Dermis blood vessel endothelial cell (primary cell): ENCODE measurements at places on chromosomes 13 and 19. TPM values are rescaled to one million over a fixed set of nuclear protein-coding genes. Genes with fewer than 3 reads are reported as not detected.
A peak's percentile ranks its signal among the peaks of the same experiment; 100 is the strongest.

SLC17A7 gene
- 0.17 and 0.42 TPM in 2 replicates for total RNA-seq

DNA sequence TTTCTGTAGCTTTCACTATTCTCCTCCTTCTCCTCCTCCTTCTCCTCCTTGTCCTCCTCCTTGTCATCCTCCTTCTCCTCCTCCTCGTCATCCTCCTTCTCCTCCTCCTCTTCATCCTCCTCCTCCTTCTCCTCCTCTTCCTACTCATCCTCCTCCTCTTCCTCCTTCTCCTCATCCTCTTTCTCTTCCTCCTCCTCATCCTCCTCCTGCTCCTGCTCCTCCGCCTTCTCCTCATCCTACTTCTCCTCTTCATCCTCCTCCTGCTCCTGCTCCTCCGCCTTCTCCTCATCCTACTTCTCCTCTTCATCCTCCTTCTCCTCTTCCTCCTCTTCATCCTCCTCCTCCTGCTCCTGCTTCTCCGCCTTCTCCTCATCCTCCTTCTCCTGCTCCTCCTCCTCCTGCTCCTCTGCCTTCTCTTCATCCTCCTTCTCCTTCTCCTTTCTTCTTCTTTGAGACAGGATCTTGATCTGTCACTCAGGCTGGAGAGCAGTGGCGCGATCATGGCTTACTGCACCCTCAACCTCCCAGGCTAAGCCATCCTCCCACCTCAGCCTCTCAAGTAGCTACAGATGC is 36.3 kb downstream of the TRPM4 start:
- no peak for DNase-seq

GSX1 gene
- total RNA-seq = not detected in 2 replicates

TSHZ3 gene
- total RNA-seq = 0.88 and 3.2 TPM in 2 replicates

AMER2 gene
- total RNA-seq = not detected in 2 replicates

- DNase-seq = no peak
These were observed 1219.7 kb downstream of the OLFM4 start for GRCh38 chr13:54248306-54248705.

CEACAM20 gene
- total RNA-seq = 0.05 TPM in 1 of 2 replicates, not detected in the other

CCL25 gene
- not detected in 2 replicates for total RNA-seq

- DNase-seq = no peak
These were observed 126.0 kb downstream of the PCCA start for GRCh38 chr13:100214886-100215285.

GRCh38 chr13:20033486-20033885 is 75.0 kb downstream of the ZMYM2 start:
- DNase-seq = no peak

DNA sequence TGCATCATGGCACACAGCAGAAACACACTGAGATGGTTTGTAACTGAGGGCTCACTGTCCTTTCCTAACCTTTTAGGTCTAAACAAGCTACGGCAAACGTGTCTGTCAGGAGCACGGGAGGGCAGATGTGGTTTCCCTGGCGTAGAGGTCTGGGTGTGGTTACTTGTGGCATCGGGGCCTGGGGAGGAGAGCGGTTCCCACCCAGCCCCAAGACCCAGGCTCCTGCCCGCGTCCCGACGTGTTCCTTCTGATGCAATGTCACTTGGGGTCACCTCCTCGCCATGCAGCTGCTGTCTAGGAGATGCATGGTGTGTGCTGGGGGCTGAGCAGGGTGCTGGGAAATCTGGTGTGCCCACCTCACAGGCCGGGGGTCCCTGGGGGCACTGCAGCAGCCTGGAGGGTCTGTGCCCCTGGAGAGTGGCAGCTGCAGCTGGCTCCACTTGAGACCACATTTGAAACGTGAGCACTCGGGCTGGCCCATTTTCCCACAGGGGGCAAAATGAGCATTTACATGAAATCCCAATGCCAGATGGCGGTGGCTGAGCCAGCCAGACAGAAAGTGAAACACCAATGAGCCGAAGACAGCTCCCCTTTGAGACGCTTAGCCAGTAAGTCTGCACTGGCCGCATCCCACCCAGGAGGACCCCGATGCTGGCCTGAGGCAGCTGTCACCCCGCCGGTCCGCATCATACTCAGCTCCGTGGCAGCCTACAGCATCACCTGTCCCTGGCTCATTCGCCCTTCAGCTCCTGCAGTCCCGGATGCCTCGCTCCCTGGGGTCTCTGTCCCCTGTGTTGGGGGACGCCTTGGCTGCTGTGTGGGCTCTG is 22.3 kb upstream of the MYDGF start:
- DNase-seq = no peak

DNA sequence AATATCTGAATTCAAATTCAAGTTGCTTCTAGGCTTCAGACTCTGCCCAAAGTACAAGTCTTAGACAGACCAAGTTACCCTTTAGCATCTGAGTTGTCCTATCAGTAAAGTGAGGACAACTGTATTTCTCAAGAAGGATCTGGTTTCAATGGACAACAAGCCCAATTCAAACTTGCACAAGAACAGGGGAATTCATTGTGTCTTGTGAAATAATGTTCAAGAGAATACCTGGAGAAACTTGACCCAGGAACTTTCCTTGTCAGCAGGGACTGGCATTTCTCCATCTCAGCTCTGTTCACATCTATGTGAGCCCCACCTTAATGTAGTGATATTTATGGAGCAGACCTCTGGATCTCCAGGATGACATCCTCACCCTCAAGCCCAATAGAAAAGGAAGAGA is 894.9 kb upstream of the SLC10A2 start:
- DNase-seq = no peak

- DNase-seq = no peak
These were observed 197.1 kb upstream of the GPC6 start for GRCh38 chr13:93029536-93029935.

TTYH1 gene
- total RNA-seq = not detected in 2 replicates

- DNase-seq = peak; percentile 86
These were observed 10.1 kb upstream of the GTF2F1 start for GRCh38 chr19:6402837-6403608.

DNA sequence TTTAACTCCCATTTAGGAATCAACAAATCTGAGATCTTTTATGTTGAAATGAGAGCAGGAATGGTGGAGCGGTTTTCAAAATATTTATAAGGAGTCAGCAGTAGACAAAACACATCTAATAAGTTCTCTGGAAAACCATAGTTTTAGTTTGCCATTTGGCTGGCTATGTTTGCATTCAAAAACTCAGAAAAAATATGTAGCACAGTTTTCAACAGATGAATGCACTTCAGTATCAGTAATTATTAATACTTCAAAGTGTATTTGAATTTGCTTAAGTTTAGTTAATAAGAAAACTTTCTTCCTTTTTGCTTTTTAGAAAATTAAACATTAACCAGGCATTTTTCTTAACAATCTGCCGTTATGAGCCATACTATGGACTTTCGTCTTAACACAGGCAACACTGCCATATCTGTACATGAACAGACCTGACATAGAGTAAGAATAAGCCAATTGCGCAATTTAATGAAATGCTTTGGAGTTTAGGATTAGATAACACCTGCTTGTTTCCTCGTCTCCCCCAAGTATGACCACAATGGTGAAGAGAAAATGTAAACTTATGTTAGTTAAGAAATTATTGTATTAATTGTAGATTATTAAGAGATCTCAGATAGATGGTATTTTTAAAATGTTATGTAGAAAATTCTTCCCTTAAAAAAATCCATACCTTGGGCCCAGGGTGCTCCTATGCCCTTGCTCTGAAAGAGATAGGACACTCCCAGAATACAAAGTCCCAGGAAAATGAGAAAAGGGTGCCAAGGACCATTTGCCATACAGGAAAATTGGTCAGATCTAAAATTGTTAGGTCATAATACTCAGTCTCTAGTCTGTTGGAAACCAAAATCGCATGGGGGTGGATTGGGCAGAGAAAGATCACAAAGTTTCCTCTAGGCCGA is 552.3 kb upstream of the ARGLU1 start:
- DNase-seq = no peak

DNA sequence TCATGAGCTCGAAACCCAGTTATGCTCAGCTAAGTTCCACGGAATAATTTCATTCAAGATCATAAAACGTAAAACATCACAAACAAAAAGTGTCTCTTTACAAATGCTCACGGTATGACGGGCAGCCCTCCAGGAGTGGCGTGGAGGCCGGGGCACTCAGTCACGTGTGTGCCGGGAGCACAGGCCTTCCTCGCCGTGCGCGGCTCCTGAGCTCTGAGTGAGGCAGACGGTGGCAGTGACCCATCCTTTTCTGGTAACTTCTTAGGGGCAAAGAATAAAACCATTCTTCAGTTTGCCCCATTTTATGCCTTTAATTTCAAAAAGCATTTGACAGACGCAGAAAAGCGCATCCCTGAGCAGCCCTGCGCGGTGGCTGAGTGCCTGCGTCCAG is 72.8 kb downstream of the ATP11A start:
- DNase-seq = no peak
